Esophagus squamous epithelium (tissue), 5 donors: ENCODE measurements at places on chromosomes 7 and 10. TPM values are rescaled to one million over a fixed set of nuclear protein-coding genes. Genes with fewer than 3 reads are reported as not detected.

DNA sequence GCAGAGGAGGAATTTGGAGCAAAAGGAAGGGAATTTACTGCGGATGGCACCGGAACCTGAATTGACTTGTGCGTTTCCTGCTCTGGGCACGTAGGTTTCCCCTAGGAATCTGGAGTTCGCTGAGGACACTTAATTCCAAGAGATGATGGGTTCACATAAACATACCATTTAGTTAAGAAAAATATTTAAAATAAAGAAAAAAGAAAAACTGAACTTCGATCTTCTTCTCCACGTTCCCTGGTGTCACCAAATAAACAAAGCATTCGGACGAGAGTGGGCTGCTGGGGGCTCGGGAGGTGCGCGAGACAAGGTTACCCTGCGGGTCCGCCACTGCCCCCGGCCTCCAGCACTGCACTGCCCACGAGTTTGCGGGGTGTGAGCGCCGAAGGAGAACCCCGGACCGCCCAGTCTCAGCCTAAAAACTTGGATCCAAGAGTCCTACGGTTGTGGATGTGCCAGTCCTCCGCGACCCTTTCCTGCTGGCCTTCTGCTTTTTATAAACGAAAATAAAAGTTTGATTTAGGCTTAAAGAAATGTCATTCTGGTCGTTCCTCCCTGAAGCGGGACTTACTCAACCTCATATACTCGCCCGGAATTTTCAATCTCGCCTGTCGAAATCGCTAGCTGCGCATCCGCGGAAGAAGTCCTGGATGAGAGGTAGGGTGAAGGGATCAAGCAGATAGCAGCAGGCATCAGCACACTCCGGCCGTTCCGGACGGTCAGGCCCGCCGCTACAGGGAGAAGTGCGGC is 30.3 kb downstream of the SKIDA1 start:
- no peak for DNase-seq

DNA sequence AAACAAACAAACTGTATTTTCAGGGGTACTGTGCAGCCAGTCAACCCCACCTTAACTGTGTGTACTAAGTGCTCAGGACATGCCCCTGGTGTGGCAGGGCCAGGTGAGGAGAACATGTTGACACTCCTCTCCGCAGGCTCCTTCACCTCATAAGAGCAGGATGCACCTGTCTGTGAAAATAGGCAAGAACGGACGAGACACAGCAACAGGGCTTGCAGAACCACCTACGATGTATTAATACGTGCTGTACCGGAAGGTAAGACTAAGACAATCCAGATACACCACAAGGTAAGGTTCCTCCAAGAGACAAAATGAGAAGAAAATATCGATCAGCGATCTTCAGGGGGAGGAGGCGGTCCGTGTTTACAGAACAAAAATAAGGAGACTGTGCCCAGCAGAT is 65.8 kb upstream of the CAMK2B start:
- no peak for DNase-seq

GRCh38 chr10:70651661-70652060 is 20.6 kb upstream of the ADAMTS14 start:
- no peak for DNase-seq

DNA sequence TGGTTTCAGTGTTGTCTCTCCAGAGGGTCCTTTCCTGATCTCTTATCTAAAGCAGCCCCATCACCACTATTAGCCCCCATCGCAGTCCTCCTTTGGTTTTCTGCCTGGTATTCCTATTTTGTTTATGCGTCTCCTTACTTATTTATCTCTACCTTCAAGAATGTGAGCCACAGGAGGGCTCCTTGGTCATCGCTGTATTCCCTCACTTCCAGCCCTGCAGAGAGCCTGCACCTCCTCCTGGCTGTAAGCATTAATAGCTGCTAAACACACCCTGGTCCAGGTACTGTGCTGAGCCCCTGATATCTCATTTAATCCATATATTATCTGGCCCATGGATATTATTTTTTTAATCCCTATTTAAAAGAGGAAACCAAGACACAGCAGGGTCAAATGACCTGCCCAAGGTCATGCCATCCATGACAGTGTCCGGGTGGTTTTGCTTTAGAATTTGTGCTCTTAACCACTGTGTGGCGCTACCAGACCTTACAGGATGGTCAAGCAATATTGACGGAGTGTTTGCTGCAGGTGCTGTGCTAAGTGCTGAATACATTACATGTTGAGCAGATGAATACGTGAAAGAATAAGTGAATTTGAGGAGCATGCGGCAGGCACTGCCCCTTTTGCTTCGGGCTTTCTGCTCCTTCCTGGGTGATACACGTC is 227.2 kb downstream of the ADAM12 start:
- no peak for DNase-seq

Gene KLF14
- total RNA-seq: 0.13 TPM

DNA sequence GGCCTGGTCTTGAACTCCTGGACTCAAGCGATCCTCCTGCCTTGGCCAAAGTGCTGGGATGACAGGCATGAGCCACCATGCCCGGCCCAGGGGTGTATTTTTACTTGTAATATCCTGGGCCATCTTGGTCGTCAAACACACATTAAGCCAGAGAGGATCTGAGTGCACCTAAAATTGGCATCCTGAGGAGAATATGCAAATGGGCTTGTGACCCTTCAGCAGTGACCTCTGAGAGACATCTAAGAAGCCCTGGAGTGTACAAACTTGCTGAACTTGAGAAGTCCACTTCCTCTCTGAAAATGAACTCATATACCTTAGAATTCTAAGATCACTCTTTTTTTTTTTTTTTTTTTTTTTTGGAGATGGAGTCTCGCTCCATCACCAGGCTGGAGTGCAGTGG is 372.0 kb upstream of the C7orf33 start:
- DNase-seq: no peak

DNA sequence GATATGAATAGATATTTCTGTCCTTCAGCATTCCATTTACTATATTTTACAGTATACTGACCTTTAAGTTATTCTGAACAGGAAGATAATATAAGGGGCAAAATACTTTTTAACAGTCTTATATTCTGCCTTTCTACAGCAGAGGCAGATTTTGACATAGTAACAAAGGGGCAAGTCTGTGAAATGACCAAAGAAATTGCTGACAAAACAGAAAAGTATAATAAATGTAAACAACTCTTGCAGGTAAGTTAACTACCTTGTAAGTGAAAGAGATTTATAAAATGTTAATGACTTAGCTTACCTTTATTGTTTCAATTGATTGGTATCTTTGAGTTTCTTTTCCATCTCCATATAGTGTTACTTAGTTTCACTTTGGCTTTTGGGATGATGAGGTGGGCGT is 56.0 kb downstream of the TAX1BP1 start:
- no peak for DNase-seq
